ENCODE measurements at places on chromosomes 3 and 15. TPM values are rescaled to one million over a fixed set of nuclear protein-coding genes. Genes with fewer than 3 reads are reported as not detected.

The SERINC4 gene
- not detected for total RNA-seq

The MYZAP gene
- total RNA-seq: not detected

The TTLL13 gene
- total RNA-seq: under 0.01 TPM

DNA sequence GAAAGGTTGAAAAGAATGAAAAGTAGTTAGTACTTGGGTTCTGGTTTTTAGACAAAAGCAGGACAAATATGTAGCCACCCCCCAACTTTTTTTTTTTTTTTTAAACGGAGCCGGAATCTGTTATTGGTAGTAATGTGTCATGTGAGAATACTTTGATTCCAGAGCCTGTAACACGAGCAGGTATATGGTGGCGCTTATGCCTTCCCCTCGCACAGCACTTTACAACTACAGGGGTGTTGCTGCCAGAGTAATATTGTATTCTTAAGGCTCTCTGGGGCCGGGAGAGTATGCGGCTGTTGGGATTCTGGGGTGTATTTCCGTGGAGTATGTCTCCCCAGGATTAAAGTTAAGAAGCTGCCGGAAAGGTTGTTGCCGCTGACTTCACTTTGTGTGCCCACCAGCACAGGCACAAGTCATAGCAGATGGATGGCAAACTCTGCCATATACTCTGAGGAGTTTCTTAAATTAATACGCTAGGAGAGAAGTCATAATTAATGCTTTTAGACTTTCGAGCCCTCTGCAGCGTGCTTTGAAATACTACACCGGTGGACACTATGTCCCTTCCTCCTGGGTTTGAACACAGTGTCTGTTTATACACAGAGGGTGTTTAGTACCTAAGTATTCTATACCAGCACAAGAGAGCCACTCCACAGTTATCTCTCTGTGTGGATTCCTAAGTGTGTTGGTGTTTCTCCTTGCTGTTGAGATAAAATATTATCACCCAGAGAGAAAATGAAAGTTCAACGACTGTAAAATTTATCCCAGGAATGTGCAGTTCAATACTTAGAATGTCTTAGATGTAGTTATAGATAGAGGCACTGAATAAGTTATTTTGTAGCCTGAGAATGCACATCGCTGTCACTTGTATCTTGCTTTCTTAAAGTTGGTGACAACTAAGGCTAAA, 1.4 kb downstream of the MBNL1 start:
- H3K4me3 ChIP-seq: peak overlapping the region; percentile 91
- peak; percentile 42 for DNase-seq
- no peaks in the 10 kb centered on the region for H3K27me3 ChIP-seq
- H3K4me1 ChIP-seq: peaks cover 50% of the 10 kb centered on the region
- H3K36me3 ChIP-seq: peaks cover 3% of the 10 kb centered on the region
- H3K27ac ChIP-seq: peak overlapping the region; percentile 92

DNA sequence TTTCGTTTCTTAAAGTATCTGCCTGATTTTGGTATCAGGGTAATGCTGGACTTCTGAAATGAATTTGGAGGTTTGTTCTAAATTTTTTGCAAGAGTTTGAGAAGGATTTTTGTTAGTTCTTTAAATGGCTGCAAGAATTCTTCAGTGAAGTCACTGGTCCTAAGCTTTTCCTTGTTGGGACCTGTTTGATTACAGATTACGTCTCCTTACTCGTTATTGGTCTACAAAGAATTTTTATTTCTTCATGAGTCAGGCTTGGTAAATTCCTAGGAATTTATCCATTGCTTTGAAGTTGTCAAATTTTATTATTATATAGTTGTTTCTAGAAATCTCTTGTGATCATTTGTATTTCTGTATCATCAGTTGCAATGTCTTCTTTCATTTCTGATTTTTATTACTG, 196.0 kb downstream of the DPH6 start:
- H3K27me3 ChIP-seq: no peaks in the 10 kb centered on the region
- no peak for DNase-seq
- no peaks in the 10 kb centered on the region for H3K4me1 ChIP-seq

GRCh38 chr3:143961342-143961741, 10.3 kb upstream of the DIPK2A start:
- H3K4me1 ChIP-seq: peaks cover 5% of the 10 kb centered on the region
- no peaks in the 10 kb centered on the region for H3K27me3 ChIP-seq
- H3K27ac ChIP-seq: no peak overlapping the region
- no peaks in the 10 kb centered on the region for H3K36me3 ChIP-seq
- H3K4me3 ChIP-seq: no peak overlapping the region
- DNase-seq: no peak

DNA sequence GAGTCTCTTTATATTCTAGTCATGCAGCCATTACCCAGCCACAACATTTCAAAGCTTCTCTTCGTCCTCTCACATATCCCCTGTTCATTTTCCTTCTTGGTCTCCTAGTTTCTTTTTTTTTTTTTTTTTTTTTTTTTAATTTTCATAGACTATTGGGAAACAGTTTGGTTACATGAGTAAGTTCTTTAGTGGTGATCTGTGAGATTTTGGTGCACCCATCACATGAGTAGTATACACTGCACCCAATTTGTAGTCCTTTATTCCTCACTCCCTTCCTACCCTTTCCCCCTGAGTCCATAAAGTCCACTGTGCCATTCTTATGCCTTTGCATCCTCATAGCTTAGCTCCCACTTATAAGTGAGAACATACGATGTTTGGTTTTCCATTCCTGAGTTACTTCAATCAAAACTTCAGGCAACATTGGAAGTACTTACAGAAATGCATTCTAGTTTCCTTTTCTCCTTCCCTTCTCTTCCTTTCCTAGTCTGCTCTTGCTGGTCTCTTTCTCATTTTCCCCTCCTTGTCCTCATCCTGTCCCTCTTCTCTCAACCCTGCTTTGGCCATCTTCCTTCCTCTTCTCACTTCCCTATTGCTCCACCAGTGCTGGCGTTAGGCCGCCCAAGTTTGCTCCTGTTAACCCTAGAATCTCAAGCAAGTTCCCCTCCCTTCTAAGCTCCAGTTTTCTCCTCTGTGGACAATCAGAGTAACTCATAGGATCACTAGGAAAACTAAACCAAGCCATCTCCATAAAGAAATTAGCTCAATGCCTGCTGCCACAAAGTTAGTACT, 4.8 kb downstream of the ATP8B4 start:
- H3K36me3 ChIP-seq: no peaks in the 10 kb centered on the region
- no peak overlapping the region for H3K27ac ChIP-seq
- no peak for DNase-seq
- H3K4me3 ChIP-seq: no peak overlapping the region
- H3K27me3 ChIP-seq: no peaks in the 10 kb centered on the region

DNA sequence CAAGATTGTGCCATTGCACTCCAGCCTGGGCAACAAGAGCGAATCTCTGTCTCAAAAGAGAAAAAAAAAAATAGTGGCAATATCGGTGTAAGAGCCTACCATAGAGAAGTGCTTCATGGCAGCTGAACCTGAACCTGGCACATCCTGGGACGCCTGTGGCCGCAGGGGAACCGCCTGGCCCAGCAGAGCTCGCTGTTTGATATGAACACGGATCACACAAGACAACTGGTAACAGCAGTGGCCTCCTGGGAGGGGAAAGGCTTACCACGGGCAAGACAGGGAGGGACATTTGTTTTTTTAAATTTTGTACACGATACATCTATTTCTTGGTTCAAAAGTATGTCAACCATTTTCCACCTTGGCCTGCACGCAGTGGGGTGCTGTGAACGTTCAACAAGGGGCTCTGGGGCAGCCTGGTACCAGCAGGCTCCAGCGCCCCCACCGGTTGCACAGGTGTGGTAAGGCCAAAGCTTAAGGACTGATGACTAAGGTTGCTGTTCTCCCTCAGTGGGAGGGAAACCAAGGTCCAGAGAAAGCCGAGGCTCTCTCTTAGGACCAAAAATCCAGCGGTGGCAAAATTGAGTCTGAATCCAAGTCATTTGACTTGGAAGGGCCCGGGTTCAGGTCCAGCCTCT, 21.7 kb upstream of the EPHB3 start:
- H3K27ac ChIP-seq: no peak overlapping the region
- H3K4me3 ChIP-seq: no peak overlapping the region
- no peaks in the 10 kb centered on the region for H3K36me3 ChIP-seq
- no peaks in the 10 kb centered on the region for H3K4me1 ChIP-seq
- no peak for DNase-seq

DNA sequence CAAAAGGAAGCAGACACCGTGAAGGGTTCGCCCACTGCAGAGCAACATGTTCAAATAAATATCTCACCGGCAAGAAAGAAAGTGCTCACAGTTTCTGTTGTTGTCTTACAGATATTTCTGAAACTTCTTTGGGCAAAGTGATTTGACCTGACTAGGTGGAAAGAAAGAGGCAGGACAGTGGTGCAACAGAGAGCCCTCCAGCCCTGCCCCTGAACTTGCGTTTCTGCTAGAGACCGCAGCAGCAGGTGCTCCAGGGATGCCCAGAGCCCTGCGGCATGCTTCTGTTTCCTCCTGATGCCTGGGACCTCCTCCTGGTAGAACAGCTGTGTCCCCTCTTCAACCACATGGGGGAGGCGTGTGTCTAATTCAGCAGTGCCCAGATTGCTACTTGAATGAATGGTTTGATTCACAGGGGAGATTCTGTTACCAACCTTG, 123.4 kb downstream of the ATP10A start:
- H3K36me3 ChIP-seq: peaks cover 3% of the 10 kb centered on the region
- peak; percentile 83 for DNase-seq
- H3K4me3 ChIP-seq: no peak overlapping the region
- H3K4me1 ChIP-seq: peaks cover 20% of the 10 kb centered on the region

DNA sequence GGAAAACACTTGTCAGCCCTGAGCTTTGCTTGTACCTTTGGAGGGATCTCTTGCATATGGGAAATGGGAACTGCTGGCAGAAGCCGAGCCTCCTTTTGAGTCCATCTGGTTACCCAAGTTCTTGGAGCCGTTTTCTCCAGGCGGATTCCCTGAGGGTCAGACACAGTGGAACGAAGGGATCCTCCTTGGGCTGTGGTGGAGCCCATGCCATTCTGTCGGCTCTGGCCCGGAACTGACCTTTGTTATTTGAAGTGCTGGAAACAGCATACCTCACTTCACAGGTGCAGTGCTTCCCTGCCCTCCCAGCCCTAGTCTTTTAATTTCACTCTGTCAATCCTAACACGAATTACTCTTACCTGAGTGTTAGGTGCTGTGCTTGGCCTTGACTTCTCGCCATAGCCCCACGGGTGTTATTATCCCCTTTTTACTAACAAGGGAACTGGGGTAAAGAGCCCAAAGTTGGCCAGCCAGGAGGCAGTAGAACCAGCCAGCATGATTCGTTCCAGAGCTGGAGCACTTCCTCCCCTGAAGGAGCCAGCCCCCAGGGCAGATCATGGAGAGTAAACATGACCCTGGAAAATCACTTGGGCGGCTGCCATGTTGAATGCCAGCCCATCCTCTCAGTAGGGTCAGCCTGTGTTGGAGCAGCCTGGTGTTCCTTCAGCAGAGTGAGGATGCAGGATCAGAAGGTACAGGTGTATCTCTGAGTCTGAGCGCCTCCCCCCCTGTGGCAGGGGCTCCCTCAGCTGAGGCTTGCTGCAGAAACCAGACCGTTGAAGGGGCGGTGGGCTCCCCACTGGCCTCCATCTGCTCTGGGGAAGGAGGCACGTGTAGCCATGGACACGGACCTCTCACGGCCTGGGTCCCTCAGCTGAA, 143.2 kb downstream of the DNAJB8 start:
- no peak overlapping the region for H3K4me3 ChIP-seq
- peak; percentile 58 for DNase-seq
- no peaks in the 10 kb centered on the region for H3K27me3 ChIP-seq
- no peaks in the 10 kb centered on the region for H3K36me3 ChIP-seq
- no peak overlapping the region for H3K27ac ChIP-seq

DNA sequence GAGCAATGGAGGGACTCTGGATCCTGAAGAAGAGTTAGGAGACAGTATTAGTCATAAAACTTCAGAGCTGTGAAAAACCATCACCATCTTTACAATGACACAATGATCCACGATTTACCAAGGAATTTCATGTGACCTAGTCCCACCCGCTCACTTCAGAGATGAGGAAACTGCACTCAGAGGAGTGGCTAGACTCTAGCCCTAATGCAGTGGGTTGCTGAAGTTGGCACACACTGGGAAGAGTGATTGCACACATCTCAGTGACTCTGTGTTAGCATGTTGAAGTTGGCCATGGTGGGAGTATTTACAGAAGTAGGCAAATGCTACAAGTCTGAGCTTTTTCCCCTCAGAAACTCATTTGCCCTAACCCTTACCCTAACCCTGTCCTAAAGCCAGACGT, 35.2 kb upstream of the SPATA12 start:
- DNase-seq: no peak
- no peaks in the 10 kb centered on the region for H3K4me1 ChIP-seq
- H3K4me3 ChIP-seq: no peak overlapping the region
- no peaks in the 10 kb centered on the region for H3K27me3 ChIP-seq

GRCh38 chr3:169147238-169148008, 516.1 kb downstream of the MECOM start:
- DNase-seq: peak; percentile 71
- H3K36me3 ChIP-seq: no peaks in the 10 kb centered on the region
- peaks cover 39% of the 10 kb centered on the region for H3K27me3 ChIP-seq

DNA sequence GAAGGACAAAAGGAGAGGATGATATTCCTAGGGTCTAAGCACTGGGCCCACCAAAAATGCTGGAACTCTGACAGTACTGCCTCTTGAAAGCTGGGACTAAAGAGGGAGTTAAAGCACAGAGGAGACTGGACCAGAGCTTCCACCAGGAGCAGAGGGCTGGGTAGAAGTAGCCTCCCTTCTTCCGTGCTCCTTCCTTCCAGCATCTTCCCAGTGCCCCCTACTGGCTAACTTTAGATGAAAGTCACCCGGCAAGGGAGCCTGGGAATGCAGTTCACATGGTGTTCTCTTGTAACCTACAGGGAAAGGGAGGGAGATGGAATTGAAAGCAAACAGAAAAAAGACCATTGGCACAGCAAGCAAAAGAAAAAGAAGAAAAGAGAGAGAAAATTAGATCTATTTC, 106.1 kb upstream of the COL8A1 start:
- H3K27me3 ChIP-seq: no peaks in the 10 kb centered on the region
- no peak overlapping the region for H3K4me3 ChIP-seq
- peaks cover 23% of the 10 kb centered on the region for H3K4me1 ChIP-seq
- DNase-seq: peak; percentile 82
